ENCODE measurements at places on chromosomes 2 and 18.

DNA sequence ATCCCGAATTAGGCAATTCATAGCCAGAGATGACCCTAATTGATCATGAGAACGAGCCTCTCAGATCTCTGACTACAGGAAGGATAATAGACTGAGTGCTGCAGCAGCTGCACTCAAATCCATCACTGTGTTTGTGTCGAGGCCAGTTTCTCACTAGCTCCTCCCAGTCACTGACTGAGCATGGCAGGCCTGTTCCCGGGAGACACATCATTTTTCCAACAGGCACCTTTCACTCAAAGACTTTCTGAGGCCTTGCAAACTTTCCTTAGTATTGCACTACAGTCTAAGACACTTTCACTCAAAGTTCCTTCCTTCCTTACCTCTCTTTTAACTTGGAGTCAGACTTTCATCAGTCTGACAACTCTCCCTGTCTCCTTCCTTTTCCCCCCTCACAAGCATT lies 13.7 kb downstream of the SOS1 start:
- peak; percentile 35 for DNase-seq

- peak; percentile 18 for DNase-seq
Measured at GRCh38 chr18:21826196-21826595, 85.6 kb downstream of the MIB1 start.

GRCh38 chr2:17759805-17760204 lies 5.9 kb downstream of the GEN1 start:
- DNase-seq, result no peak

GRCh38 chr2:176960736-176961520 lies 251.7 kb upstream of the HNRNPA3 start:
- no peak for DNase-seq

DNA sequence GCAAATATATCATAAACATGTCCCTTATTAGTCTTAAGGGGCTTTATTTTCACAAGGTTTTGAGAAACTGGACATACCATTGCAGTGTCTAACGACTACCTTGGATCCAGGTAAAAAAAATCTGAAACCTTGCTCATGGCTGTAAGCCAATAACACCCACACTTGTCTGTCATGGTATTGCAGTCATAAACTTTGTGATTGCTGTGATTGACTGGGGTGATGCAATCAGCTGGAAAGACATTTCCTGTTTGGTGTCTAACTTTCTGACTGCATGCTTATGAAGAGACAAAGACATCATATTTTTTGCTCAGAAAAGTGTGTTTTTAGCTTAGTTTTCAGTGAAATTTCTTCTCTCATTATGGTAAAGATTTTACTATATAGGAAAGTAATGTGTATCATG lies 635.0 kb downstream of the TSN start:
- peak; percentile 32 for DNase-seq

GRCh38 chr2:174595891-174596397 lies 1.7 kb downstream of the WIPF1 start:
- peak; percentile 56 for DNase-seq

GRCh38 chr2:35410431-35411061 lies 945.0 kb upstream of the CRIM1 start:
- DNase-seq, result peak; percentile 36

DNA sequence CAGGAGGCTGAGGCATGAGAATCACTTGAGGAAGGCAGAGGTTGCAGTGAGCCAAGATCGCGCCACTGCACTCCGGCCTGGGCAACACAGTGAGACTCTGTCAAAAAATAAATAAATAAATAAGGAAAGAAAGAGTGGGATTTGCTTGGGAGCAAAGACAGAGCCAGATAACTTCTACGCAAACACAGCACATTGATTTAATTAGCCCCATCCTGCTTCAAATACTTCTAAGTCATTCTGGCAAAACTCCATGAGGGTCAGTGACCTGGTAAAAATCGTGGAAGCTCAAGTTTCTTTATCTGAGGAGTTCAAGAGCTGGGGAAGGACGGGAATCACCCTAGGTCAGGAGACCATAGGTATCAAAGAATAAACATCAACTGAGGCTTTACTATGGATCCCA lies 70.6 kb upstream of the TCF7L1 start:
- peak; percentile 63 for DNase-seq

DNA sequence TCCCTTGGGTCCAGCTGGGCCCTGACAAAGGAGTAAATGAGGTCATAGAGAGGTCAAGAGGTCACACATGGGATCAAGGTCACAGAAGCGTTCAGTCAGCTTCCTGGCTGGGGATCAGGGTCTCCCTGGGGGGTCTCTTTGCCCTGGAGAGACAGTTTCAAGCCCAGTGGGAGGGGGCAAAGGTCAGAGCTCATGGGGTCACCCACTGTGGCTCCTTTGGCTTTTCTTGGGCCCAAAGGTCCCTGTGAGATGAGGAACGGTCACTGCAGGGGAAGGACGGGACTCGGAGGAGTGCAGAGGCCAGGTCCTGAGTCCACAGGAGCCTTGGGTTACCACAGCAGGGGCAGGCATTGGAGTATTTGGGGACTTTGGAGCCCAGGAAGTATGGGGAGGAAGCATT lies 30.7 kb upstream of the ANKRD62 start:
- no peak for DNase-seq
